ENCODE measurements at places on chromosomes 12 and 14. TPM values are rescaled to one million over a fixed set of nuclear protein-coding genes. Genes with fewer than 3 reads are reported as not detected.

Gene KRT6C
- 8.7 TPM for total RNA-seq

Gene TRHDE
- 0.17 TPM for total RNA-seq

Gene ANKS1B
- 1.3 TPM for total RNA-seq

Gene LRP6
- total RNA-seq: 27.7 TPM

Gene DTX1
- 0.09 TPM for total RNA-seq

Gene MYH7
- not detected for total RNA-seq

Gene MMP19
- total RNA-seq: 0.33 TPM

Gene RAB21
- total RNA-seq: 76.6 TPM

Gene RAB15
- total RNA-seq: 5.8 TPM

Gene RBM23
- 38.7 TPM for total RNA-seq

Gene PHETA1
- total RNA-seq: 6.8 TPM
